Osteocyte (in vitro differentiated cells): ENCODE measurements at places on chromosomes 11 and 22.
A peak's percentile ranks its signal among the peaks of the same experiment; 100 is the strongest.

DNA sequence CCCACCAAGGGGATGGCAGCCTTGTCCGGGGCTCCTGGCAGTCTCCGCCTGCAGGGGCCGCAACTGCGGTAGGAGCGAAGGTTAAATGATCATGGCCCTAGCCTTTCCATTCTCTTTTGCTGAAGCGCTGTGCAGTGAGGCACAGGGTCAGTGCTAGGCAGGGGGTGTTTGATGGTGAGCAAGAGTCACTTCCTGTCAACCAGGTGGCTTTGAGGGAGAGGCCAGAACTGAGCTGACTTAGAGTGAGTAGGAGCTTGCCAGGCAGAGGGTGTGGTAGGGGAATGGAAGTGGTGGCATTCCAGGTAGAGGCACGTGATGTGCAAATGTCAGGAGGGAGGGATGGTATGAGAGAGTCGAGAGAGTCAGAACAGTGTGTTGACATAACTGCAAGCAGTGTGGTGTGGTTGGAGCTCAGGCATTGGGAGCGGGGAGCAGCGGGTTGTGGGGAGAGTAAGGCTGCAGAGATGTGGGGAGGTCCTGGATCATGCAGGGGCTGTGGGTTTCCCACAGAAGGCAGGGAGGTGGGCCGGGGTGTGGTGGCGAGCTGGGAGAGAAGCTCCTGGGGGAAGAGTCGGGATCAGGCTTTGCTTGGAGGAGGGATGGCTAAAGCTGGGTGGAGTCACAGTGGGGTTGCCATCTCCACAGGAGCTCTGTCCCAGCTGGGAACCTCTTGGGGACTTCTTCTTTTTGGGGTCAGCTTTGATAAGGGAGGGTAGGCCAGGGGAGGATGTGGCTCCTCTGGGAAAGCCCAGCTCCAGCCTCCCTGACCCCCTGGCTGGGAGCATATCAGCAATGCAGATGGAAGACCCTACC, 33.3 kb downstream of the AMPD3 start:
- peak; percentile 66 for DNase-seq

GRCh38 chr11:58658623-58659022, 36.2 kb downstream of the CNTF start:
- no peak for DNase-seq

GRCh38 chr11:122229481-122230384, 113.7 kb upstream of the BLID start:
- no peak for DNase-seq

DNA sequence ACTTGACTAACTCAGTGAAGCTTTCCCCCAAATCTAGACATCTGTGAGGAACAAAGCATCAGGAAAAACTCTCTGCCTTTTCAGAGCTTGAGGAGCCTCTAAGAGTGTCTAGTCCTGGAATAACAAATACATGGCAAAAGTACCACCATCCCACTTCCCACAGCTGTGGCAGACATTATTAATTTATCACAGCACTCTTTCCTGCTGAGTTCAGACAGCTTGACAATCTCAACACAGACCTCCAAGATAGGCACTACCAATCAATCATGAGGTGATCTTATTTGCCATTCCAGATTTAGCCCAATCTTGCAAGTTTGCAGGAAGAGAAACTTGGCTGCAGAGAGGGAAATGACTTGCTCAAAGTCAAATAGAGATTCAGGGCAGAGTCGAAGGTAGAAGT, 202.8 kb downstream of the MN1 start:
- DNase-seq: no peak

DNA sequence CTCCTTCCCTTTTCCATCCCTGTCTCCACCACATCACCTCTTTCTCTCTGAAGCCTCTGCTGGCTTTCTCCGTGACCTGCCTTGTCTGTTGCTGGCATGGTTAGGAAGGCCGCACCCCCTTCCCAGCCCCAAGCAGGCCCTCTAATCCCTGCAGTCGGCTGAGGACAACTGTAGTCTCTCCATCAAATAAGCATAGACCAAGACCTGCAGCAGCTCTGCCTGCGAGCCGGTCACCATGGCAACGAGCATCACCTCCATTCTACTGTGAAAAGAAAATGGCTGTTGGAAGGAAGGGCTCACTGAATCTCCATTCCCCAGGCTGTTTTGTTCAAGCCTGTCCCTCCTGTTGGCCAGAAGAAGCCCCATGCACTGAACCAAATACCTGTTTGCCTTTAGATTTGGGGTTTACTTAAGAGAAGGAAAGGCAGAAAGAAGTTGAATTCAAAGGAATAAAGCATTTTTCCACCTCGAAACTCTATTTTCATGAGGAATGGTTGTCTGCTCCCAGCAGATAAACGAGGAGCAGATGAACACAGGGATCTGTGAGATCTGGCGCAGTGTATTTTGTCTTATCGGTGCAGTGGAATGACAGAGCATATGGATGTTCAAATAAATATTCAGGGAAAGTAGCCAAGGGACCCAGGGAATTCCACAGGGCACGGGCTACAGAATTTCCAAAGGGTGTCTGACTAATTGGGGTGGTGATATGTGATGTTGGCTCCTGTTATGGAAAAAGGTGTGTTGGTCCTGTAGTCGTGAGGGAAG, 113.1 kb upstream of the TTC12 start:
- DNase-seq: no peak
